ENCODE measurements at places on chromosomes 2 and 18. TPM values are rescaled to one million over a fixed set of nuclear protein-coding genes. Genes with fewer than 3 reads are reported as not detected.

Gene BUB1
- 8.0 TPM for polyA plus RNA-seq

Gene MALL
- polyA plus RNA-seq, result 11.7 TPM

Gene PLCD4
- 51.4 TPM for polyA plus RNA-seq

Gene CNTNAP5
- 0.47 TPM for polyA plus RNA-seq

Gene CASP10
- 5.9 TPM for polyA plus RNA-seq

Gene PRKAG3
- polyA plus RNA-seq, result 18.3 TPM

Gene RIT2
- polyA plus RNA-seq, result not detected

Gene SOX11
- polyA plus RNA-seq, result 25.2 TPM

Gene SCN3A
- 0.58 TPM for polyA plus RNA-seq

Gene FLACC1
- polyA plus RNA-seq, result 1.4 TPM

Gene CNDP1
- polyA plus RNA-seq, result 0.11 TPM

Gene SPDYA
- 0.63 TPM for polyA plus RNA-seq

Gene CXCR4
- polyA plus RNA-seq, result 31.9 TPM

Gene LOXHD1
- polyA plus RNA-seq, result 2.1 TPM

Gene RASGRP3
- polyA plus RNA-seq, result 27.9 TPM

Gene C2orf81
- polyA plus RNA-seq, result 2.5 TPM

Gene ERFE
- polyA plus RNA-seq, result 20.2 TPM

Gene CEP76
- 4.9 TPM for polyA plus RNA-seq

Gene SS18
- 50.3 TPM for polyA plus RNA-seq

Gene FSHR
- polyA plus RNA-seq, result 0.88 TPM

Gene SDC1
- polyA plus RNA-seq, result 5.8 TPM

Gene ST6GAL2
- polyA plus RNA-seq, result 2.4 TPM

Gene GPBAR1
- polyA plus RNA-seq, result 2.7 TPM

Gene MPV17
- polyA plus RNA-seq, result 49.5 TPM

Gene HOXD12
- not detected for polyA plus RNA-seq

Gene RGPD4
- polyA plus RNA-seq, result 0.05 TPM

Gene SAP130
- 15.0 TPM for polyA plus RNA-seq

Gene OR6B2
- polyA plus RNA-seq, result not detected

Gene IL1F10
- polyA plus RNA-seq, result not detected

Gene DYNC1I2
- polyA plus RNA-seq, result 112 TPM

Gene PDE1A
- 13.7 TPM for polyA plus RNA-seq

Gene TM4SF20
- 0.27 TPM for polyA plus RNA-seq

Gene EFHD1
- polyA plus RNA-seq, result 19.5 TPM

Gene LINC00305
- polyA plus RNA-seq, result not detected

Gene NYAP2
- polyA plus RNA-seq, result 0.21 TPM

Gene ALPI
- polyA plus RNA-seq, result not detected

Gene ELAC1
- polyA plus RNA-seq, result 10.8 TPM

Gene AQP12A
- polyA plus RNA-seq, result 0.71 TPM

Gene ANKRD62
- polyA plus RNA-seq, result not detected

Gene ATP6V1B1
- polyA plus RNA-seq, result 2.3 TPM

Gene APOB
- 0.10 TPM for polyA plus RNA-seq

Gene MFF
- polyA plus RNA-seq, result 64.1 TPM

Gene BMP10
- not detected for polyA plus RNA-seq
